ENCODE measurements at places on chromosomes 5 and 9.

DNA sequence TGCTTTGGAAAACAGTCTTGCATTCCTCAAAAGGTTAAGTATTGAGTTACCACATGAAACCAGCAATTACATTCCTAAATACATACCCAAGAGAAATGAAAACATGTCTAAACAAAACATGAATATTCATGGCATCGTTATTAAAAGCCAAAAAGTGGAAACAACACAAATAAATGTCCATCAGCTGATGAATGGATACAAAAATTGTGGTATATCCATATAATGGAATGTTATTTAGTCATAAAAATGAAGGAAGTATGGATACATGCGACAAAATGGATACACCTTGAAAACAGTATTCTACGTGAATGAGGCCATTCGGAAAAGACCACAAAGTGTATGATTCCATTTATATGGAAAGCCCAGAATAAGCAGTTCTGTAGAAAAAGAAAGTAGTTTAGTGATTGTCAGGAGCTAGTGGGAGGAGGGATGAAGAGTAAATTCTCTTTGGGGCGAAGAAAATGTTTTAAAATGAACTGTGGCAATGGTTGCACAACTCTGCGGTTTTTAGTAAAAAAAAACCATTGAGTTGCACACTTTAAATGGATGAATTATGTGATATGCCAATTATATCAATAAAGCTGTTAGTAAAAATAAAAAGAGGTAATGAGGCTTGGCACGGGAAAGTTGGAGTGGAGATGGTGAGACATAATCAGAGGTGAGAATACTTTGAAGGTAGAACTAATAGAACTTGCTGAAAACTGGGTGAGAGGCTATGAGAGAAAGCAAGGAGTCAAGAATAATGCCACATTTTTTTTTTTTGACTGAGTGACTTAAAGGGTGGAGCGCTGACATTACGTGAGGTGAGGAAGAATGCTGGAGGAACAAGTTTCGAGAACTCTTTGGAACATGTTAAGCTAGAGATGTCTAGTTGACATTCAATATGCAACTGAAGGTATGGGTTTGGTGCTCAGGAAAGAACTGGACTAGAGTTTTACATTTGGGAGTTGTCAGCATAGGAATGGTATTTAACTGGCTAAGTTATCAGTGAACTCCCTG lies 194.9 kb upstream of the ZNF608 start:
- DNase-seq: no peak

DNA sequence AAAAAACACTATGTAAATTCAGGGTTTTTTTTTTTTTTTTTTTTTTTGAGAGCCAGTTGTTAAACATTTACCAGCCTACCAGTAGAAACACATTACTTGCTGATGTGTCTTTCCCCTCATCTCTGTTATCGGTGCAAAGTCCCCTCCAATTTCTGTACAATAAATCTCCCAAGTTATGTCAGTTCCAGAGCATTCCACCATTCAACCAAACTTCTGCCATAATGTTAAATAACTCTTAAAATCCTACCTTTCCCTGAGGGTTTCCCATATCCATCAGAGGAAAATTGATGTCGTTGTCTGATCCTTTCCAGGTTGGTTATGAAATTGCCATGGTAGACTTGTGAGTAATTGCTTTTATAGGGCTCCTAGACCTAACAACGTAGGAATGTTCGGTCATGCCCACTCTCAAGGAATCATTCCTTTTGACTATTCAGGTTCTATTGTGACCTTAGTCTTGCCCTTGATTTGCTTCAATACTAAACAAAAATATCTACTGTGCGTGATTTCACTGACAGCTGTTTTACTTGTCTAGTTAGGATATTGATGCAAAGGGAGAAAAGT lies 5.6 kb upstream of the PPP2R2B start:
- no peak for DNase-seq

GRCh38 chr5:91418158-91418557 lies 35.0 kb upstream of the ARRDC3 start:
- DNase-seq: no peak

- no peak for DNase-seq
Measured at GRCh38 chr9:114677418-114677817, 4.6 kb downstream of the TEX48 start.

- no peak for DNase-seq
Measured at GRCh38 chr5:36619012-36619635, 12.7 kb downstream of the SLC1A3 start.

GRCh38 chr9:88680041-88680440 lies 145.1 kb downstream of the NXNL2 start:
- DNase-seq: no peak

DNA sequence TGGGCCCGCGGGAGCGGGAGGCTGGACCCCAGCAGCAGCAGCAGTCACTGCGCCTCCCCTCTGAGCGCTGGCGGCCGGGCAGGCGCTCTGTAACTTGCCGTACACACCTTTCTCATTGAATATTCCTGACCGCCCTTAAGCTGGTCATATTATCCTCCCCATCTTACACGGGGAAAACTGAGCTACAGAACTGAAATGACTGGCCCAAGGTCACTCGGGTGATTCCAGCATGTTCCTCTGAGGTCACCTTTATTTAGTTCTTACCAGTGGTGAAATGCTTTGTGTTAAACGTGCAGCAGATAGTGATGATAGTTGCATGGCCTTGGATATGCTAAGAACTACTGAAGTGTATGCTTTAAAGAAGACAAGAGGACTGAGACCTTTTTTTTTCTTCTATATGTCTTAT lies 607 bp downstream of the UQCRQ start:
- DNase-seq: no peak

DNA sequence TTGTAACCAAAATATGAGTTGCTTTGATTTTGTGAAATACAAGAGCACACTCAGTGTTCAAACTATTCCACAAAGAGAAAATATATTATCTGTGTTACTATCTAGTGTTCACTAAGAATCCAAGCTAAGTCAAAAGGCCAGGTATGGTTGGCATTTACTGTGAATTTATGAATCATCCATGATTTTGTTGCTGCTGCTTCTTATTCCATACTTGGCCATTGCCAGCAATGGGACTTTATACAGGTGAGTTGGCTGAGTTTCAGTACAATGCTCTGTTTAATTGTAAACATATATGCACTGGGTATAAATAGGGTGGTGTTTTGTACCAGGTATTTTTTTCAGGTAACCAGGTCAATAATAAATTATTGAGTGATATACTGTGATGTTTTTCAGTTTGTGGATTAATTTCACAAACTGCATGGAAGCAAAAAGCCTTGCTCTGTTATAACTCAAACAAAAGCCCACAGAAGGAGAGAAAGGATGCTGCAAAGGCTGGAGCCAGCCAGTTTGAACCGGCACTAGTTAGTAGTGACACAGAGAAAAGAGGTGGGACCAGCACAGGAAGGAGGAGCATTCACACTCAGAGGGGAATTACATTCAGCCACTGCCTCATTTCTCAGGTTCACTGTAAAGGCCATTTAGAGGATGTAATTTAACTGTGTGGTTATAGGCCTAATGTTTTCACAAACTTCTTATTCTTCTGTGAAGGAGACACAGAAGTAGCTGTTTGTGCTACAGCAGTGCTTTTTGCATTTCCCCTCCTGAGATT lies 381.8 kb downstream of the ADGRV1 start:
- no peak for DNase-seq

DNA sequence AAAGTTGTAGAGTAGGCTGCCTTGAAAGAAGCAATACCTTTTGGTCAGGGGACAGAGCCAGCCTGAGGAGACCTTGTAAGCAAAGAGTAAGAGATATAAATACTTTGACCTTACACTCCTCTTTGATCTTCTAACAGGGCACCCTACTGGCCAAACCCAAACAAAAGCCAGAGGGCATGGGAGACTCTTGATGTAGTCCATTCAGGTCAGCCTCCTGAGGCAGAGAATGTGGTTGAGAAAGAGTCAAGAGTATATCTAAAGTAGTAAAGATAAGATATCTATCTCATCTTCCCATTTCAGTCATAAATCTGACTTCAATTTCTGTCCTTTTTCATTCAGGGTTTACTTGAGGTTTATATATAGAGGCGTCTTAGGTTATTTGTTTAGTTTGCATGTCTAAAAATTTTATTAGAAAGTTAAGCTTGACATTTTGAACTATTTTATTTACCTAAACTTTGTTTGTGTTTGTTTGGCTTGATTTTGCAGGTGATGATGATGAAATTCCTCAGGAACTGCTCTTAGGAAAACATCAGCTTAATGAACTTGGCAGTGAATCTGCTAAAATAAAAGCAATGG lies 125.7 kb downstream of the NIPBL start:
- no peak for DNase-seq

- DNase-seq: peak; percentile 87
Measured at GRCh38 chr5:178163772-178164735, 10.4 kb upstream of the NHP2 start.

DNA sequence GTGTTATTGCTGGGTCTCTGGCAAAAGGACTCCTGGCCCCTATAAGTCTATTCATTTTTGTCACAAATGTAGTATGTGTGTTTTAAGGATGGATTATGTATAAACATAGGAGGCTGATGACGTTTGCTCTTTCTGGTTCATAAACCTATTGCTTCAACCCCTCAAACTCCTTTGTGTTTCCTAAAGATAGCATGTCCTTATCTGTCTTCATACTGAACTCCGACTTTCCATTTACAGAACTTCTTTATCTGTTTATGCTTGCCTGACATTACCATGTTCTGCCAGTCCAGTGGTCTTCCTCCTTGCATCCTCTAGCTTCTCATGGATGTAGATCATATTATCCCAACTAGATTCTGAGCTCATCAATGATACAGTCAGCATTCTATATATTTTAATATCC lies 46.1 kb downstream of the ARHGEF28 start:
- DNase-seq: no peak
